ENCODE measurements at places on chromosomes 4 and X.

GRCh38 chrX:114073926-114074325 is 510.0 kb upstream of the HTR2C start:
- DNase-seq: no peak

GRCh38 chr4:69832326-69833030 is 27.5 kb downstream of the SULT1E1 start:
- no peak for DNase-seq

GRCh38 chrX:68880846-68881552 is 52.2 kb downstream of the EFNB1 start:
- no peak for DNase-seq

GRCh38 chr4:73396993-73397972 is 6.8 kb upstream of the ALB start:
- DNase-seq: no peak

DNA sequence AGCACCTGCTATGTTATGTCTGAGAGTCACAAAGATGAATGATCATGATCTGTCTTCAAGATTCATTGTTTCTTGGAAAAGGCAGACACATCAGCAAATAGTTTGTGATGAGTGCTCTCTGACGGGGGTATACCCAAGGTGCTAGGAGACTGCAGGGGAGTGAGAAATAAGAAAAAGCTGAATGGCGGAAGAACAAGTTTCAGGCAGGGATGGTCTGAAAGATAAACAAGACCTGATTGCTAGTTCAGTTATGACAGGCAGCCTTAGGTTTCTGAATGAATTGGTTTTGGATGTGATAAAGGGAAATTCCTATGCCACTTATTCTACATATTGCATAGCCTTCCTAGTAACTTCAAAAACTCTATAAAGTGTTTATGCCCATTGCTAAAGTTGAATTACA is 327.0 kb upstream of the DKK2 start:
- DNase-seq: no peak

- no peak for DNase-seq
Observed at GRCh38 chr4:103429283-103429682, 231.1 kb upstream of the CENPE start.

GRCh38 chr4:183155450-183156184 is 56.6 kb downstream of the WWC2 start:
- DNase-seq: no peak

DNA sequence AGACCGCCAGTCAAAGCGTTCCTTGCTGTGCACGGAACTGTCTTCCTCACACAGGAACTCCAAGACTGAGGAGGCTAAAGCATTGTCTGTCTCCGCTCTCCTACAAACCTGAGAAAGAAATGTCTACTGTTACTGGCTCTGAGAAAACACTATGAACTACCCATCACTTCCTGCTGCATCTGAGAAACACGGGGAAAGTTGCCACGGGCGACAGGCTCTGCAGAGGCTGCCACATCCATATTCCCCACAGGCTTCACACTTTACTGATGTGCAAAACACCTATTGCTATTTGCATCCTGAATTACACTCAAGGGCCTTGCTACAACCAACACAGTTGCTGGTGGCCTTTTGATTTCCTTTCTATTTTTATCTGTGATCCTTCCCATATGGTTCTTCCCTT is 59.0 kb downstream of the AFAP1 start:
- DNase-seq: no peak

- no peak for DNase-seq
Observed at GRCh38 chr4:115366390-115366789, 253.0 kb upstream of the NDST4 start.

DNA sequence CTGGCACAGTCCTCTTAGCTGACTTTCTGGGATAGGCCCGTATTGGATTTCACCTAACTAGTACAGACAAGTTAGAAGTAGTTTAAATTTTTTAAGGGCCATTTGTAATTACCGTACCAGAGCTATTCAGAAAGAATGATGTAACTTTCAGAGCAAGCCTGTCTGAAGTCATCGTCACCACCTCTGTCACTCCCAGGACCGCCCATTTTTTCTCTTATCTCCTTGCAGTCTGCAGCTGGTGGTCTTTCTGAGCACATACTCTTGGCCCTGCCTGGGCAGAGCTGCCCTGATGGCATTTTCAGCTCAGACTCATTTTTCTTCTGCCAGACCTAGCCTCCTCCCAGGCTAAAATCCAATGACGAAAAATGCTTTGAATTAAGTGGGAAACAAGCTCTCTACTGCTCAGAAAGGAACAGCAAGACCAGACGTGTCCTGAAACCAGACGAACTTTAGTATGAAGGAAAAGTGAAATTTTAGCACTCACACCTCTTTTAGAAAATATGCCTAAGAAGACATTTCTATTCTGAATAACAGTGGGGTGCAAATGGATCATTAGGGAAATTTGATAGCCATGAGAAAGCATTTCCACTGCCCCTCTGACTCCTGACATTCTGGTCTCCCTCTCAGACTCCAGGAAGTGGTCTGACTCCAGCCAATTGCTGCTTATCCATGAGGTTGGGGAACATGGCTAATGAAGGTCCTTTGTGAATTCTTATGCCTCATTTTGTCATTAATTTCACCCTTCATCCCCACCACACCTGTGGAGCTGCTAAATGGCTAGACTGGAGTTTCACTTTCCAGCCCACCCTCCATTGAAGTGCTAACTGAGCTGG is 162.4 kb upstream of the GYPA start:
- no peak for DNase-seq

- DNase-seq: no peak
Observed at GRCh38 chrX:154371789-154372300, 2.6 kb downstream of the FLNA start.

DNA sequence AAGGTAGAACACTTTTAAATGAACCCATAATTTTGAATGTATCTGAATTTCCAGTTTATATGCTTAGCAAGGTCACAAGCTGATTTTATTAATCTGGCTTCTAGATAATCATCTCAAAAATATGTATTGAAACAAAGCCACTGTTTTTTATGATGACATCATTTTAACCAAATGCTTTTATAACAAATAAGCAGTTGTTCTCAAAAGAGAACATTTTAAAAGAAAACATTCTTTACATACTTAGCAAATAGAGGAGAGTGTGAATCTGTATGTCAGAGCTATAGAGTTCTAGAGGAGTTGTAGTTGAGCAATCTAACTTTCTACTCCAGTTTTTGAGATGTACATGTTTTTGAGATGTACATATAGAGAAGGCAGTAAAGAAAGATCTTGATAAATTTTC is 42.5 kb downstream of the LAMP2 start:
- no peak for DNase-seq

DNA sequence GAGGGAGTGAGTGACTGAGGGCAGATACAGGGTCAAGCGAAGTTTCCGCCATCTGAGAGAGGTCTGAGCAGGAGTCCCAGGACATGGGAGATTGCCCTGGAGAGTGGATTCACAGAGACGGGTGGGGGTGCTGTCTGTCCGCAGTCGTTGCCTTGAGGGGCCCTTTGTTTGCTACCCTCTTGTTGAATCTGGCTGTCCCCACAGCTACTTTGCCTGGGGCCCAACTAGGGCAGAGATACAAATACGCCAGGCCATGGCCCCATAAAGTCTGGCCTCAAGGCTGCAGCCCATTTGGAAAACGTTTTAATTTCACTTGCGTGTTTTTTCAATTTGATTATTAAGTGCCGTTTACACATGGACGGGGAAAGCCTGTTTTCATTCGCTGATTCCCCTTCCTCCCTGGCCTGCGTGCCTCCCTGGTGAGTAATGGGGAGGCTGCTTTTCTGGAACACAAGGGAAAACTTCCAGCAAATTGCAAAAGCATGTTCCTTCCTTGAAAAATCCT is 134.4 kb downstream of the SMIM20 start:
- DNase-seq: no peak

DNA sequence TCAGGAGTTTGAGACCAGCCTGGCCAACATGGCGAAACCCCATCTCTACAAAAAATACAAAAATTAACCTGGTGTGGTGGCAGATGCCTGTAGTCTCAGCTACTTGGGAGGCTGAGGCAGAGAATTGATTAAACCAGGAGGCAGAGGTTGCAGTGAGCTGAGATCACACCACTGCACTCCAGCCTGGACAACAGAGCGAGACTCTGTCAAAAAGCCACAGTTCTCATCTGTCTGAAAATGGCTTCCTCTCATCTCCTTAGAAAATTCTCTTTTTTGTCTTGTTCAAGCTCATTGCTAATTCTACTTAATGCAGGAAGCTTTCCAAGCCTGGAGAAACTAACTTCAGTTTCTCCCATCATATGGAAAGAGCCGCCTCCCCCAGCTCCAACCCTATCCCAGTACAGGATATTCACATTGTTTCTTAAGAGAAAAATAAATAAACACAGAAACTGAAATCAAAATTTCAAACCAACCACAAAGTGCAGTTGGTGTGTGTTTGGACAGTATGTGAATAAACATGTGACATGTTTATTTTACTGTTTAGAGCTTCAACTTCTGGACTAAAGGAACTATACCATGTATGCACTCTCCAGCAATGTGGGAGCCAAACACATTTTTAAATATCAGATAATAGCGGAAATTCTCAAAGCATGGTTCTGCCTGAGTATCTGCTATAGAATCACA is 55.0 kb upstream of the GAB1 start:
- DNase-seq: no peak

GRCh38 chr4:73421708-73422457 is 14.1 kb upstream of the AFP start:
- DNase-seq: no peak

DNA sequence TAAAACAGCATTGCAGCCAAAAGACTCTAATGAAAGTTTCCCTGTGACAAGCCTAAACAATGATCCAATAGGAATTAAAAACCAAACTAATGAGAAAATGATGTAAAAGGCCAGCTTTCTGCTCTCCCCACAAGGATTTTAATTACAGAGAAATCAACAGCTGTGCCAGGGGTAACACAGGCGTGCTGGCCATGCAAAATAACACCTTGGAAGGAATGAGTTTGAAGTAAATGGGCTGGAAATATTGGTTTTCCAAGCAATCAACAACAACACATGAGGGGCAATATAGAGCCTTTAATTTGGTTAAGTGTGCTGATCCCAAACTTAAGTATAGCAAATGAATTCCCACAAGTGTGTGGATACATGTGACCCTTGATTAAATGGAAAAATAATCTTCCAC is 56.9 kb downstream of the NDNF start:
- no peak for DNase-seq

- DNase-seq: no peak
Observed at GRCh38 chr4:15003401-15003890, 1.2 kb downstream of the CPEB2 start.

GRCh38 chr4:182589100-182589499 is 328.1 kb downstream of the DCTD start:
- no peak for DNase-seq

GRCh38 chrX:97089116-97089515 is 205.4 kb downstream of the RPA4 start:
- no peak for DNase-seq

GRCh38 chr4:156945532-156945931 is 26.1 kb downstream of the PDGFC start:
- no peak for DNase-seq

DNA sequence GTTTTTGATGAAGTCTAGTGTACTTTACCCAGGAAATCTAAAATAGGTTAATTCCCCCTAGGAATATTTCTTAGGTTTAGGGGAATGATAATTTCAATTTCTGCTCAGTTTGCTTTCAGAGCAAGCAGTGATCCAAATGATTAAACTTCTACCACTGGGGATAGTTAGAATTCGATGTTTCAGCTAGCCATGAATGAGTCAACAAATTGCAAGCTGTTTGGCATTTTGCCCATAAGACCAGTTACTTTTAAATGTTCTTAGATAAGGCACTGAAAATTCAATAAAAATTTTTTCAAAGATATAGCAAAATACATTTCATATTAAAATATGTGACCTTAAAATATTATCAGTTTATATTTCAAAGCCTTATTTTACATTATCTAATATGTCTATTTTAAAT is 993.6 kb downstream of the ARAP2 start:
- no peak for DNase-seq

DNA sequence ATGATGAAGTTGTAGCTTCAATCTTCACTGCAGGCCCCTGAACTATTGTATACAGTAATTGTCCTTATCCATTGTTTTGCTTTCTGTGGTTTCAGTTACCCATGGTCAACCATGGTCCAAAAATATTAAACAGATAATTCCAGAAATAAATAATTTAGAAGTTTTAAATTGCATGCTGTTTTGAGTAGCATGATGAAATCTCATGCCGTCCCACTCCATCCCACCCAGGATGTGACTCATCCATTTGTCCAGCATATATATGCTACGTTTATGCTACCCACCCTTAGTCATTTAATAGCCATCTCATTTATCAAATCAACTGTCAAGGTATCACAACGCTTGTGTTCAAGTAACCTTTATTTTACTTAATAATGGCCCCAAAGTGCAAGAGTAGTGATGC is 34.5 kb downstream of the IQCM start:
- no peak for DNase-seq

- DNase-seq: no peak
Observed at GRCh38 chr4:135319685-135320084, 1118.1 kb upstream of the PABPC4L start.

GRCh38 chrX:2894885-2895292 is 34.2 kb downstream of the ARSD start:
- DNase-seq: no peak

GRCh38 chrX:97909245-97909644 is 1025.5 kb downstream of the RPA4 start:
- DNase-seq: no peak

GRCh38 chr4:4227510-4228355 is 1.0 kb upstream of the OTOP1 start:
- no peak for DNase-seq

GRCh38 chr4:81827577-81828202 is 356.0 kb upstream of the RASGEF1B start:
- no peak for DNase-seq

DNA sequence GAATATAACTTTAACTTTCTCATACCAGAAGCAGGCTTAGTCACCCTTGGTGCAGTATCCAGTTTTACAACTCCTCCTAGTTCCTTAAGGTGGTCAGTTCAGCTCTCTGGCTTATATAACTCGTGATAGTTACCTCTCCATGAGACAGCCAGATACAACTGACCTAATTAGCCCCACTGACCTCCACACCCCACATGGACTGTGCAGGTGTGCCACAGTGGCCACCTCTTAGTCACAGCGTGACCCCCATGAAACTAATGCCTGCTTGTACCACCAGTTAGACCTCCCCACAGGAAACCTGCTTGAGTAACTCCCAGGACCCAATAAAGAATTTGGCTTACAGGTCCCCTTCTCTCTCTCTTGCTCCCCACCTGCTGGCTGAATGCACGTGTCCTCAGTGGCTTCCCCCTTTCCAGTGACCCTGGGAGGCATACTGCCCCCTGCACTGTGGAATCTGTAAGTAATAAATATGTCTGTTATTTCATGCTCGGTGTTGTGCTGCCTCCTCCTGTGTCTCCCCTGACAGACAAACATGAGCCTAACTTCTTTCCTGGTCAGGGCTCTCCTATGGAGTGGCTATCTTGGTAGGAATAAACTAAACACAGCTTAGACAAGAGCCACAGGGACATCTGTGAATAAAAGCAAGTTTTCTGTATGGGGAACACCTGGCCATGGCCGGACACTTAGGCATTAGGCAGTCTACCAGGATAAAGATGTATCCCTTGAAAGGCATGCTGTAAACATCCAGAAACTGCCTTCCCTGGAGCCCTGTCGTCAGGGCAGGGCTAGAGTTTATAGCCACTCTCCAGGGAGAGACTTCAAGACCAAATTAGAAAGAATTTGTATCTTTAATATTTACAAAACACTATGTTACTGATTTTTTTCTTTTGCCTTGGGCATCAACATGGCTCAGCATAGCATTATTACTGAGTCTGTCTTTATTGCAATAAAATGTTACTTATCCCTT is 209.7 kb upstream of the BOD1L1 start:
- no peak for DNase-seq

GRCh38 chr4:98909646-98910401 is 19.1 kb downstream of the EIF4E start:
- DNase-seq: no peak
